ENCODE measurements at places on chromosomes 3 and 15.

GRCh38 chr3:27542476-27542875 is 58.3 kb upstream of the SLC4A7 start:
- DNase-seq: no peak

DNA sequence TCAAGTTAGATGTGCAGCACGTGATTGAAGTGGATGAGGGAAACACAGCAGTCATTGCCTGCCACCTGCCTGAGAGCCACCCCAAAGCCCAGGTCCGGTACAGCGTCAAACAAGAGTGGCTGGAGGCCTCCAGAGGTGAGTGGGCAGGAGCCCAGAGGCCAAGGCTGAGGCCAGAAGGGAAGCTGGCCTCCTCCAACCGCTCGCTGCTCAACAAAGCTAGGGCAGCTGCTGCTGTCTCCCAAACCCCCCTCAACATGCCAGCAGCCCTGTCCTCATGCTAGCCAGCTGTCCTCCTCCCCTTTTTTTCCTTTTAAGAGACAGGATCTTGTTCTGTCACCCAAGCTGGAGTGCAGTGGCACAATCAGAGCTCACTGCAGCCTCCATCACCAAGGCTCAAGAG is 57.0 kb downstream of the BOC start:
- DNase-seq: no peak

DNA sequence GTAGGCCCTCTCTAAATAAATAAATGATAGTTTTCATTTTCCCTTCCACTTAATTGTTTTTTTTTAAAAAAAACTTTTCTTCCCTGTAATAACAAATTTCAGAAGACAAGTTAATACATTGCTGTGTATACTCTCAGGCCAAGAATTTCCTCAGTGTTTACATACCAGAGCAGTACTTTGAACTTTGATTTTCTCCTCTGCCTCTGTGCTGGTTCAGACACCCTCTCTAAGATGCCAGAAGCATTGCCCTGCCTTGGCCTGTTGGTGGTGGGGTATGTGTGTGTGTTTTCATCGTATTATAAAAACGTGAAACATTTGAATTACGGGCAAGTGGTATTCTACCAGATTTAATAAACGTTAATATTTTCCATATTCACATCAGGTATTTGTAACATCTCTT is 70.1 kb downstream of the SMAD3 start:
- DNase-seq: no peak

DNA sequence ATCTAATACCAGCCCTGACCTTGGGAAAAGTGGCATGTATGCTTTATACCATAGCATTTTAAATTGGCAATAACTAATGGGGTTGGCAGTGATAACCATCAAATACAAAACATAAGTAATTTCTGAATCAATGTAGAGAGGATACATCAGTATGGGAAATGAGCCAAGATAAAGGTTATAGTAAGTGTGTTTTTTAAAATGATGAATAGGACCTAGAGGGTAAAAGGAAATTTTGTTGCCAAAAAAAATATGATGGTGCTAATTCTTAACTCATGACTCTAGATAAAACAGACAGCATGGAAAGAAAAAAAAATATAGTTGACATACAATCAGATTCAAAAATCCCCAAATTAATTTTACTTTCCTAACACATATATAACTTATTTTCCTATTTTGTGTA is 75.4 kb upstream of the ROBO1 start:
- DNase-seq: no peak

DNA sequence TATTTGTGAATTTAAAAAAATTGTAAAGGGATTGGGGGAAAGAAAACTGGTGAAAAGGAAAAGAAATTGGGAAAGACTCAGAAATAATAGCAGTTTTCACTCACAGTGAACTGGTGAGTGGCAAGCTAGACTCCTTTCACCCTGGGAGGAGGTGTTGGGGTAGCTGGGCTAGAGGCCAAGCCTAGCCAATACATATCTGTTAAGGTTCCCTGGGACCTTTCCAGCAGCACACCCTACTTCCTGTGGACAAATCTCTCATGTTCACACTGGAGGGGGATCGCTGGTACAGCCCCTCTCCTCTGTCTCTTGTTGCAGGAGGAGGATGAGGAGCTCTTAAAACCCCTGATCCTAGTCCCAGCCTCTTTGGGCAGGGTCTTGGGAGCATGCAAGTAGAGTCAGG is 3.7 kb upstream of the RPP25 start:
- DNase-seq: no peak

- DNase-seq: no peak
These were observed 57.4 kb upstream of the TRAK1 start for GRCh38 chr3:42033741-42034140.

- DNase-seq: no peak
These were observed 990 bp upstream of the ZNF148 start for GRCh38 chr3:125375950-125376679.

- DNase-seq: no peak
These were observed 177.8 kb downstream of the SERPINI1 start for GRCh38 chr3:167913219-167913835.
